SIG-M5 (cell line): ENCODE measurements at places on chromosomes 3 and 15.

GRCh38 chr15:26166429-26166828 lies 303.3 kb upstream of the ATP10A start:
- DNase-seq, result no peak

GRCh38 chr3:78519281-78519680 lies 1248.5 kb downstream of the ROBO1 start:
- no peak for DNase-seq

DNA sequence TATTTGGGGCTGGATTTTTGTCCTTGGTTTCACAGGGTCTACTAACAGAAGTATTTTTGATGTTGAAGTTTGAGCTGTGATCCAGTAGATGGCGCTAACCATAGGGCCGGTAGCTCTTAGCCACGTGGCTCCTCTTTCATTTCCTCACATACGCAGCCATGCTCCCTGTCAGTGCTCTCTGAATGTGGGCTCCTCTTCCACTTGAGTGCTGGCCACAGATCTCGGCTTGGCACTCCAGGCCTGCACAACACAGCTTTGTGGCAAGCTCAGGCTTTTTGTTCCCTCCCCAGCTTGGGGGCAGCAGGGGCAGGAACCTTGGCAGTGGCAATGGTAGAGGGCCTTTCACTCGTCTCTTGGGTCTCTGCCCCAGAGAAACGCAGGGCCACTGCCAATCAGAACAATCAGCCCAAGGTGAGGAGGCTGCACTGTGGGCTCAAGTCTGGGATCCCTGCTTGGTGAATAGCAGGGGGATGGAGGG lies 18.6 kb upstream of the DNAAF4 start:
- peak; percentile 3 for DNase-seq

- no peak for DNase-seq
Observed at GRCh38 chr3:149886957-149887356, 73.9 kb downstream of the RNF13 start.

DNA sequence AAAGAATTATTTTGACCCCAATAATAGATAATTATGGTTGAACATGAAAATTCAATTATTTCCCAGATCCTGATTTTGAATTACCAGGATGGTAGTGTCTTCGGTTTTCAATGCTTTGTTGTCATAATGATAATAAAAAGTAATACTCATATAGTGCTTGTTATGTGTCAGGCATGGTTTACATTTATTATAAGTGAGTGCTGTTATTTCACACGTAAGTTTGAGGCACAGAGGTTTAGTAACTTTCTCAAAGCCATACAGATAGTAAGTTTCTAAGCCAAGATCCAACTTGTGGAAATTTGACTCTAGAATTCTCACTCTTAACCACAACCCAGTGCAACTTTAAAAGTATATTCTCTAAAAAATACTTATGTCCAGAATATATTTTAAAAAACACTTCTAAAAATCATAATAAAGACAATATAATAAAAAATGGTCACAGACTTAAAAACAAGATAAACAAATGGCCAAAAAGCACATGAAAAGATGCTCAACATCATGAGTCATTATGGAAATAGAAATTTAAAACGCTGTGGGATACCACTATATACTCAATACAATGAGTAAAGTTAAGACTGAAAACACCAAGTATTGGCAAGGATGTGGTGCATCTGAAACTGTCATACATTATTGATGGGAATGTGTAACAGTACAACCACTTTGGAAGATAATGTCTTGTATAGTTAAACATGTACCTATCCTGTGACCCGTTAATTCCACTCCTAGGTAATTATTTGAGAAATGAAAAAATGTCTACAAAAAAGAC lies 45.2 kb downstream of the SPRED1 start:
- DNase-seq, result no peak
